ENCODE measurements at places on chromosomes 6 and 20.

DNA sequence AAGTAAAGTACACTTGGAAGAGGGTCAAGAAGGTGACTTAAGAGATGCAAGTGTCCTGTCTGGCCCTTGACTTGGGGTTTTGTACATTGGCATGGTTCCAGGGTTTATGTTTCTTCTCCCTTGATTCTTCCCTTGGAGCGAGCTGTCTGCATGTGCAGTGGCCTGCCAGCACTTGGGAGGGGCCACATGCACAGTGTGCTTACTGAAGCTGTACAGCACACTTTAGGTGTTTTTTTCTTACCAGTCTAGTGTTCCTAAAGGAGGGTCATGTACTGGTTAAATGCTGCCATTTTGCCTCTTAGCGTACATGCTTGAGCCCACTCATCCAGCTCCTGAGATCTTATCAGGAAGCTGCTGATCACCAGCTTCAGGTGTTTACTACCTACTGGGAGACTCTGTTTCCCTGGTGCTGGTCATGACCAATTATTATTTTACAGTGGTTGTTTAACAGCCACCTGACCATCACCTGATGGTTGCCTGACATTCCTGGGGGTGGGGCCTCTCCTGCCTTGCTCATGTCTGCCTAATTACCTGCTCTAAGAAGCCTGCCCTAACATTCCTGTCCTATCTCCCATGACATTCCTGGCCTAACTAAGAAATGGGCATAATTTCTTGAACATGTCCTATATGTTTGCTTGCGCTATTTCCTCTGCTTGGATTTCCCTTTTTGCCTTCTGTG, 182.9 kb downstream of the MCHR2 start:
- DNase-seq: no peak

DNA sequence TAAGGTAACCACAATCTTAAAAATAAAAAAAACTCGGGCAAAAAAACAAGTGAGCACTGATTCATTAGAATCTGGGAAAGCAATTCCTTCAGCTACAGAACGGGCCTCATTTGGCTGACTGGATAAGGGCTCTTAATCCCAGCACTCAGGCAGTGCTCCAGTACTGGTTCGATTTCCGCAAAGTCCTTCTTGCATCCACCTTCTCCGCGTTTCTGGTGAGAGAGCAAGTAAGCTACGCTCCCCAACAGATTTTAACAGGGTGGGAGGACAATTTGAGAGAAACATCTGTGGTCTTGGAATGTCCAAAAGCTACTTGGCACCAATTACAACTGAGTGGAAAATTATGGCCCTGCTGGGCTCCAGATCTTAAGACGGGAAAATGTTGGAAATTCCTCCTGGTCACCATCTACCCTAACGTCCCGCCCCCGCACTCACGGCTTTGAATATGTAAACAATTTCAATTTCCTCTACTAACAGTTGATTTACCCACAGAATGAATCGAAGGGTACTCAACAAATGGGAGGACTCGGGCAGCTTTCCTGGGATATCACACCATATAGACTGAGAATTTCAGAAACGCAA, 18.1 kb upstream of the ZSCAN9 start:
- DNase-seq: no peak

DNA sequence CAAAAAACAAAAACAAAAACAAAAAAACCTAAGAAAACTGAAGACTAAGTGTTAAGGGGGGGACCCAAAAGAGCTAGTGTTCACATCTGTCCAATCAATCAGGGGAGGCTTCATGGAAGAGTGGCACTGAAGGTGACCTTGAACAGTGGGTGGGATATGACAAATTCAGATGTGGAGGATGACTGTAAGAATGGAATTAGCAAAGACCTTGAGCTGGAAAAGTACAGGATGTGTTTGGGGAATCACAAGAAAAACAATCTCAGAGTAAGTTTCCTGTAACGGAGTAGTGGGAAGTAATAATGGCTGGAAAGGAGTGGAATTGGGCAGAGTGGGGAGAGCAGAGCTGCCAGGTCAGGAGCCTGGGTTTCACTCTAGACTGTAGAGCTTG, 2.9 kb upstream of the IER3 start:
- no peak for DNase-seq

DNA sequence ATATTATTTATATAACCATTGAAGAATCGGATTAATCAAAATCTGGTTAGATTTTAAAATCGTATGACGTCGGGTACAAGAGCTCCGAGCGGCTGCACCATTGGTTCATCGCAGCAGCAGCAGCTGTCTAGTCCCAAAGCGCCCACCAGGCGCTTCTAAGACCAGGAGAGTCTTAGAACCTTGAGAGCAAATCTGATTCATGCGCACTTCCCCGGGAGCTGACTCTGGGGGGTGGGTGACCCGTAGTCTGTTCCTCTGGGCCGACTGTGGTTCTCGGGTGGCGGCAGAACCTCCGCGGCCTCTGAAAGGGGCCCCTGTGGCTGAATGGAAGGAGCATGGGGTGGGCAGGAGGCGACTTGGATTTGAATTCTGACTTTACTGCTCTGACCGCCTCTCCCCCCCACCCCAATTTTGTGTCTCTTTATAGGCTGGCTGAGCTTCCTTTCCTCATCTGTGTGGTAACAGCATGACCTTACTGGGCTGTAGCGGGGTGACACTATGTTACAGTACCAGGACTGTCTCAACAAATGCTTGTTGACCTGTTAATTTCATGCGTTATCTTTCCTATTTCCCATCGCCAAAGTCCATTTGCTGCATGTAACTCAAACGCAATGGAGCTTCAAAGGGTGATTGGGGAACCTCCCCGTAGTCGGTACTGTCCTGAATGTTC, 119.7 kb downstream of the RTN4IP1 start:
- DNase-seq: no peak

GRCh38 chr6:41470029-41470330, 76.2 kb upstream of the FOXP4 start:
- no peak for DNase-seq

GRCh38 chr20:50313827-50314677, 123.4 kb downstream of the CEBPB start:
- DNase-seq: no peak

- DNase-seq: no peak
Observed at GRCh38 chr6:5753209-5753608, 253.5 kb downstream of the NRN1 start.

DNA sequence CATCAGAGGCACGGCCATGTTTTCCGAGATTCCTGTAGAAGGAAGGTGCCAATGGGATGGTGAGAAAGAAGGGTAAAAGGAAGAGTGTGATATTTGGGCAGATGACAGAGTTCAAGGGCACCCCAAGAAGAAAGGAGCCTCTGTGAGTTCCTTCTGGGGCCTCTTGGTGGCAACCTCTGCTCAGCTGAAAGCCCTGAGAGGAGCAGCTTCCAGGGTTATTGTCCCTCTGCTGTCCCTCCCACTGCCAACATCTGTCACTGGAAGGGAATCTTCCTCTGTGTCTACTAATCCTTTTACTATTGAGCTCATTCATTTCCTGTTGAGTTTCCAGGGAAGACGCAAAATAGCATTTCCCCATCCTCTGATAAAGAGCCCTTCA, 40.0 kb upstream of the KCNK16 start:
- DNase-seq: no peak

GRCh38 chr6:137941995-137942394, 74.9 kb downstream of the TNFAIP3 start:
- no peak for DNase-seq

All from pulmonary artery endothelial cell (primary cell).